ENCODE measurements at places on chromosomes 3 and 15. TPM values are rescaled to one million over a fixed set of nuclear protein-coding genes. Genes with fewer than 3 reads are reported as not detected.

The ACSBG1 gene
- under 0.01 TPM for total RNA-seq

The LDHAL6B gene
- not detected for total RNA-seq

The C3orf85 gene
- total RNA-seq: not detected

The FBXO40 gene
- total RNA-seq: not detected

The IL17RB gene
- total RNA-seq: 0.29 TPM

The CPNE9 gene
- not detected for total RNA-seq

DNA sequence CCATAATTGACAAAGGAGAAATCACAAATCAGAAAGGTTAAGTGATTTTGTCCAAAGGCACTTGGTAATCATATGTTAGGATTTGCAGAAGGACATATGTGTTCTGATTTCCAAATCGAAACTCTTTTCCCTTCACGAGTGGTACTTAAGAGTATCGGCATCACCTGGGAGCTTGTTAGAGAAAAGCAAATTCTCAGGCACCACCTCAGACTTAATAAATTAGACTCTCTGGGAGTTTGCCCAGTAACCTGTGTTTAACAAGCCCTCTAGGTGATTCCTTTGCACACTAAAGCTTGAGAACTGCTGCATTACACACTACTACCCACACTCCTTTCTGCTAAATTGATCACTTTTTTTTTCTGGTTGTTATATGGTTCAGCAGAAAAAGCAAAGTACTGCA is 116.2 kb downstream of the SERPINI1 start:
- no peak for DNase-seq

DNA sequence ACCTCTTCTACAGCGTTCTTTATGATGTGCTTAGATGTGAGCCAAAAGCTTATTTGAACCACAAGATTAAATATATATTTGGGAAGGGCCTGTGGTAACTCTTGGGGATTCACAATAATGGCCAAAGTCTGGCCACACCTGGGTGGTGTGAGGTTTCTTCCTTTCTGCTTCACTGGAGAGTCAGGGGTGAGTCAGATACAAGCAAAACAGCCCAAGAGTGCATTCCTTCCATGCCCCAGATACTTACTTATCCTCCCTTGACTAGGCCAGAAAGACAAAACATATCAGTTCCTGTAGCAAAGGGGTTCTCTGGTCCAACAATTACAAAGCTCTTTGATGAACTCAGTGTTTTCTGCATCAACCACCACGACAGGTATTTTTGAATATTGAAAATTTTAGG is 941 bp downstream of the ZBED2 start:
- DNase-seq: peak; percentile 82

- DNase-seq: no peak
Observed at GRCh38 chr3:98920166-98920565, 18.7 kb upstream of the DCBLD2 start.

DNA sequence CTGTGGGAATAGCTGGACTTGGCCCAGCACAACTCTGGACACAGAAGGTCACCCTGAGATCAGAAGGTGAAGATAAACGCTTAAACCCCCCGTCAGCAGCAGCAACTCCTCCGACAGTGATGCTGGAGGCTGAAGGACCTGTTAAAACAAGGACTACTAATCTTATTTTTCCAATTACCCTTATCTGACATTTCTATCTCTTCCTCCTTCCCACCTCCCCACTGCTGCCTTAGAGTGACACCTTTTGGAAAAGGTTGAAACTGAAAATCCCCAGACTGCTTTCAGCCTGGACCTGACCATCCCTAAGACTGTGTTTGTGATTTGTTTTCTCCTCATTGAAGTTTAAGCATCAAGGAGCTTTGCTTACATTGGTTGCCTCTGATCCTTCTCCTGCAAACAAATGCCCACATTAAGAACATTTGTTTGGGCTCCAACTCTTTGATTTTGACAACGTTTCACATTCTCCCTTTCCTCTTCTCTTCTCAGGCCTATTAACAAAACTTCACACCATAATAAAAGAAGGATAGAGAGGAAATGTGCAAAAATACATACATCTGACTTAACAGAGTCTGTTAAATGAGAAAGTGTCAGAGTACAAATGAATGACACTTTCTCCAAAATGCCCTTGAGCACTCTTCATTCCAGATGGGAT is 410.6 kb upstream of the WNT5A start:
- DNase-seq: no peak

- DNase-seq: peak; percentile 85
Observed at GRCh38 chr15:96344706-96345559, 14.4 kb downstream of the NR2F2 start.

DNA sequence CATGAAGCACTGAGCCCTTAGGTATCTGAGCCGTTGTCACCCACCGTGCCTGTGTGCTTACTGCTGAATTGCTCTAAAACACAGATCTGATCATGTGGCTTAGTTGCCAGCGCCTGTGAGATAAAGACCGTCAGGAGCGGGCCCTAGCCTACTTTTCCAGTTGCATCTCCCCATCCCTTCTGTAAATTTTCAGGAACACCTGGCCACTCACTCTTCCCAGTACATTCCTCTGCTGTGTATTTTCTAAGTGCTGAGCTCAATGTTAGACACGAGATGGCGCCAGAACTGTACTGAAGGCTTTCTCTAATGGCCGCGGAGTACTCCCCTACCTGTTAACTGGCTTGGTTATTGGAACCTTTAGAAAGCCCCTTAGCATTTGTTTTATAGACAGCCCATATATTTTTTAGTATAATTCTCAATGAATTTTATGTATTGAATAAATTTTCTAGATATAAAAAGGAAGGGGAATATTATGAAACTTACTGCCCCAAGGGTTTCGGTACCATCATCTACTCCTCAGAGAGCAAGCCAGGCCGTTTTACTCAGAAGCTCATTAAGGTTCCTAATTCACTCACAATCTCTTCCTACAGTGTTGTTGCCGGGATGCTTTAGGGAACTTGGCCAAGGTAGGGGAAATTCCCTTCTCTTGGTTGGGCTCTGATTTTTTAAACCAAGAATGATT is 16.7 kb upstream of the WNT7A start:
- peak; percentile 87 for DNase-seq

- DNase-seq: no peak
Observed at GRCh38 chr15:39599871-39600270, 19.0 kb downstream of the THBS1 start.

DNA sequence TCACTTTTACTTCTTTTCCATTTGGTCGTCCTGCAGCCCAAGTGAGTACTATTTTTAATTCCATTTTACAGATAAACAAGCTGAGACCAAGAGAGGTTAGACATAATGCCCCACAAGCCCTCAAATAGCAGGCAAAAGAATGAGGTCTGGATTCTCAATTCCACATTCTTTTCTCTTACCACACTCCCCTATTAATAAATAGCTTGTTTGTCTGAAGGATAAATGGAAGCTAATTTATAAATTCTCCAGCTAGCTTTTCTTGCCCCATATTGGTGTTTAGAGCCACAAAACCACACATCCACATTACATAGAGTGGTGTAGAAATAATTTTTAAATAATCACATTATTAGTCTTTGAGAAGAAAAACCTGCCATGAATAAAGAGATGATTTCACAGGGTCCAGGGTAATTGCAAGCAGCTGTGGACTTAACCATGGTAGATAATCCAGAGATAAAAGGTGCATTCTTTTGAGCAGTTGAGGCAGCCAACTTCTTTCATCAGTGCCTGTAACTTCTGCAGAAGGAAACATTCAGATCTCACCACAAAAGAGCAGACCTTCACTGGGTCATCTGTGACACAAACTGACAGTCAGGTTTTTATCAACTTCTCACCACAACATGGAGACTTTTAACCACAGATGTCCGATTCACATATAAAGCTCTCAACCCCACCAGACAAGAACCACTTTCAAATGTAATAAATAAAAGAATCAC is 313.4 kb upstream of the STT3B start:
- DNase-seq: no peak

GRCh38 chr3:14370720-14371572 is 31.5 kb upstream of the SLC6A6 start:
- DNase-seq: no peak

DNA sequence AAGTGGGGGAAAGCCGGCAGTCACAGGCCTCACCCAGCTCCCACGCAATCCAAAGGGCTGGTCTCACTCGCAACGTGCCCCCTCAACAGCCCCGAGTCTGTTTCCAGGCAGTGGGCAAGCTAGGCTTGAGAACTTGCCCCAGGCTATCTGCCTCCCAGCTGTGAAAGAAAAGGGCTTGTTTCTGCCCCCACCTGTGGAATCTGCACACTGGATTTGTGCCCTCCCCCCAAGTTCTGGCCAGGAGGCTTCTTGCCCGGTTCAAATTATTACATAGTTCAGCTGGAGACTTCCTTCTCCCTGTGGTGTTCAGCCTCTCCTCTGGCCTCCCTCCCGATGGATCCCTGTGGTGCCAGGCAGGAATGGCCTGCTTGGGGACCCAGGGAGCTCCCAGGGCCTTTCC is 283.9 kb upstream of the LYSMD4 start:
- no peak for DNase-seq

DNA sequence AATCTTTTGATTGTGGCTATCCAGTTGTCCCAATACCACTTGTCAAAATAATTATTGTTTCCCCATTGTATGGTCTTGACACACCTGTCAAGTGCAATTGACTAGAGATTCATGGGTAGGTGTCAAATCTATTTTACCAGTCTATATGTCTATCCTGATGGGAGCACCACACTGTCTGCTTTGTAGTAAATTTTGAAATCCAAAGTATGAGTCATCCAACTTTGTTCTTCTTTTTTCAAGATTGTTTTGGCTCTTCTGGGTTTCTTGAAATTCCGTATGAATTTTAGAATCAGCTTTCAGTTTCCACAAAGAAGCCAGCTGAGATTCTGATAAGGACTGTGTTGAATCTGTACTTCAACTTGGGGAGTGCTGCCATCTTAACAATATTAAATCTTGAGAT is 71.9 kb downstream of the CSNK1G1 start:
- peak; percentile 36 for DNase-seq

GRCh38 chr3:28677581-28677980 is 329.0 kb upstream of the AZI2 start:
- DNase-seq: no peak

DNA sequence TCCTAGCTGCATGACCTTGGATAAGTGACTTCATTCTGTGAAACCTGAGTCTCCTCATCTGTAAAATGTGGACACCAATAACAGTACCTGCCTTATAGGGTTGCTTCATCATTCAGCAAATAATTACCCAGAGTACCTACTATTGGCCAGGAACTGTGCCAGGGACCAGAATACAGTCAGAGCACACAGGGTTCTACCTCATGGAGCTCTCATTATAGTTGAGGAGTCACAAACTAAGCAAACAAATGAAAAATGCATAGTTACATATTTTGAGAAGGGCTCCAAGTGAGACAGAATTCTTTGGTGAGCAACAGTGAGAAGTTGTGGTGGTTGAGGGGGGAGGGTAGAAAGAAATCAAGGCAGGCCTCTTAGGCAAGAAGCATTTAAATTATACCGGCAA is 308.6 kb upstream of the WNT5A start:
- DNase-seq: no peak

- DNase-seq: no peak
Observed at GRCh38 chr3:111333642-111334041, 208.4 kb upstream of the CD96 start.

GRCh38 chr3:190041333-190042041 is 79.2 kb downstream of the P3H2 start:
- no peak for DNase-seq

GRCh38 chr3:115004201-115005140 is 142.6 kb downstream of the ZBTB20 start:
- DNase-seq: no peak

- no peak for DNase-seq
Observed at GRCh38 chr15:69570454-69570853, 117.8 kb downstream of the RPLP1 start.

DNA sequence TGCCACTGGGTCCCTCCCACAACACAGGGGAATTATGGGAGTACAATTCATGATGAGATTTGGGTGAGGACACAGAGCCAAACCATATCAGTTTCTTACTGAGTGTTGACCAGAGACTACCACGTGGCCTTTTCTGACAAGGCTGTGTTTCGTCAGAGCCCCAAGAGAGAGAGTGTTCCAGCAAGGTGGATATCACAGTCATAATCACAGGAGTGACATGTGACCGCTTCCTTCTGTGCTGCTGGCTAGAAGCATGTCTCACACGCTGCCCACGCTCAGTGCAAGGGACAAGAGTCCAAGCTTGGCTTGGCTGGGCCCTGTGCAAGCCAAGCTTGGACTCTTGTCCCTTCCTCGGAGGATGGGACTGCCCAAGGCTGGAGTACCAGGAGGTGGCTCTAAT is 103.2 kb downstream of the GABRG3 start:
- DNase-seq: no peak

GRCh38 chr3:28521663-28522062 is 173.0 kb upstream of the AZI2 start:
- DNase-seq: no peak

GRCh38 chr3:163491714-163492113 is 1586.6 kb downstream of the SI start:
- no peak for DNase-seq

DNA sequence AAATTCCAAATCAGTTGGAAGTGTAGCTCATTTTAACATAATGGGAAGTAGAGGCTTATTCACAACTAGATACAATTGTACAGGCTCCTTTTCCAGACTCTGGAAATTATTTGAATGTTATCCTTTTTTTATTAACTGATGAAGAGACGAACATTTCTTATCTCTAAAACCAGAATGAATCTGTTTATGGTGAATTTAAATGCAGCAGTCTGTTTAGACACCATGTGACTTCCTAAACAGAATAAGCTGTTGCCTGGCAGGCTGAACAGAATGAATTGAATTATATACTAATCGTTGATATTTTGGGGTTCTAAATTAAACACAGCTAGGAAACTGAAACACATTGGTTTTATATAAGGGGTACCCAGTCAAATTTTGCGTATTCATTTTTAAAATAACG is 4.0 kb downstream of the SEC61A1 start:
- DNase-seq: no peak

DNA sequence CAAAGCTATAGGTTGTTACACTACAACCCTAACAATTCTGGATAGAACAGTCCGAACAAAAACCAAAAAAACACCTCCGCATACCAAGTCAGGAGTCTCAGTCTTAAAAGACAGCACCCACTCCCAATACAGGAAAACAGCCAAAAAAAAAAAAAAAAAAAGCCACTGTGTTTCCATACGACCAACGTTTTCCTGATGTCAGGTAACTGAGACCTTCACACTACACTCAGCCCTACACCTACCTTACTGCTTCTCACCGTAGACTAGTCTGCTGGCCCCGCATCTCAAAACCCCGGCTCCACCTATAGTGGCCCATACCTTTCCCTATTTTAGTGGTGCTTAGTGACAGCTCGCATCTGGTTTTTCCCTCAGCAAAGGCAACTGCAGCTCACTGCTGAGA is 339.5 kb upstream of the ADAMTS9 start:
- no peak for DNase-seq

GRCh38 chr3:12194209-12194608 is 35.5 kb upstream of the TIMP4 start:
- no peak for DNase-seq

- no peak for DNase-seq
Observed at GRCh38 chr3:117932441-117932840, 1102.2 kb downstream of the IGSF11 start.

Data from osteoblast (primary cell).